CD4-positive, alpha-beta T cell treated with Interleukin-17A for 1 hour (primary cell): ENCODE measurements at places on chromosomes 1 and 21.

GRCh38 chr1:23424293-23425192 lies at the start of gene TCEA3:
Gene TCEA3 (minus strand): TSS chr1:23424748. CDS start chr1:23424633, 115 bp downstream.
- peak; percentile 37 for DNase-seq

DNA sequence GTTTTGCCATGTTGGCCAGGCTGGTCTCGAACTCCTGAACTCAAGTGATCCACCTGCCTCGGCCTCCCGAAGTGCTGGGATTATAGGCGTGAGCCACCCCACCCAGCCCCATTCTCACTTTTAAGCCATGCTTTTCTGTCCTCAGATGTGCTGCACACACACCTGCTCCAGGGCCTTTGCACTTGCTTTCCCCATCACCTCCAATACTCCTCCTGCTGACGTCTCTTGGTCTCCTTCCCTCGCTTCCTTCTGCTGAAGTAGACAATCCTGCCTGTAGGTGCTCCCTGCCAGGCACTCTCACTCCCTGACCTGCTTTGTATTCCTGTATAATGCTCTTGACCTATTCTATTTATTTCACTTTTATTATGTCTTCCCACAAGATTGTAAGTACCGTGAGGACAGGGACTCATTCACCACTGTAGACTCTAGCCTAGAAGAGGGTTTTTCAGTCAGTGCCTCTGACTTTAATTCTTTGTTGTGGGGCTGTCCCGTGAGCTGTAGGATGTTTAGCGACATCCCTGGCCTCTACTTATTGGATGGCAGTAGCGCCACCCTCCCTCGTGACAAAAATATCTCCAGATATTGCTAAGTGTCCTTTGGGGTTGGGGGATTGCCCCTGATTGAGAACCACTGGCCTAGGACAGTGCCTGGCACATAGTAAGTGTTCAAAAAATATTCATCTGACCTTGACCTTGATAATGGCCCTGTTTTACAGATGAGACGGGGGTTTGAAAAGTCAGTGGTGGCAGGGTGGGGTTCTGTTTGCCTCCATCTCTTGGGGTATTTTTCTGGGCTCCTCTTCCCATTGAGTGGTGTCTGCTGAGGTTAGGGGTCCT lies 4.6 kb downstream of the TNFRSF1B start:
- peak; percentile 79 for DNase-seq

- DNase-seq, result no peak
These were observed 228.3 kb upstream of the DEPDC1 start for GRCh38 chr1:68725001-68725752.

GRCh38 chr1:89706700-89707012 lies 73.7 kb downstream of the LRRC8C start:
- no peak for DNase-seq

- DNase-seq, result no peak
These were observed 187.8 kb downstream of the BRINP3 start for GRCh38 chr1:190289897-190290296.

DNA sequence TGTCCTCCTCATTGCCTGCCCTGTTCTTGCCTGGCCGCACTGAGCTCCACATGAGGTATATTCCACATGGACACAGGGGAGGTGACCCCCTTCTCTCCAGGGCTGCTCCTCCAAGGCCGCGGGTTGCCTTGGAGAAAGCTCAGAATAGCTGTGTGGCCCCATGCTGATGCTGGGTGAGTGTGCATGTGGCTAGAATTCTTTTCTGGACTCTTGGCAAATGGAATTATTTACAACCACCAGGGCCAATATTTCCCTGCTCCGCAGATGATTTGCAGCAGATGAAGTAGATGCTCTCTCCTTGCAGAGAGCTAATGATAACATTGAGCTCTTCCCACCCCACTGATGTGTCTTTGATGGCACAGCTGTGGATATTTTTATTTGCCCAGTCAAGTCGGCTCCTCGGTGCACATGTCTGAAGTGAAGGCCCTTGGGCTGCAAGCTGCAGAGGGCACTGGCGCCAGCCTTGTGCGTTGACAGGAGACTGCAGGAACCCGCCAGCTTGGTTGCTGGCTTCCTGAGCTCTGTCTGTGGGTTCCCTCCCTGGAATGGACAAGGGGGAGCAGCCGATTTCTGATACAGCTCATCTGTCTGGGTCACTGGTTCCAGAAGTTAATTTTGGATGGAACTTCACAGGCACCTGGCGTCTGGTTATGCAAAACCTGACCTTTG lies 404.7 kb upstream of the VAMP3 start:
- DNase-seq, result no peak

DNA sequence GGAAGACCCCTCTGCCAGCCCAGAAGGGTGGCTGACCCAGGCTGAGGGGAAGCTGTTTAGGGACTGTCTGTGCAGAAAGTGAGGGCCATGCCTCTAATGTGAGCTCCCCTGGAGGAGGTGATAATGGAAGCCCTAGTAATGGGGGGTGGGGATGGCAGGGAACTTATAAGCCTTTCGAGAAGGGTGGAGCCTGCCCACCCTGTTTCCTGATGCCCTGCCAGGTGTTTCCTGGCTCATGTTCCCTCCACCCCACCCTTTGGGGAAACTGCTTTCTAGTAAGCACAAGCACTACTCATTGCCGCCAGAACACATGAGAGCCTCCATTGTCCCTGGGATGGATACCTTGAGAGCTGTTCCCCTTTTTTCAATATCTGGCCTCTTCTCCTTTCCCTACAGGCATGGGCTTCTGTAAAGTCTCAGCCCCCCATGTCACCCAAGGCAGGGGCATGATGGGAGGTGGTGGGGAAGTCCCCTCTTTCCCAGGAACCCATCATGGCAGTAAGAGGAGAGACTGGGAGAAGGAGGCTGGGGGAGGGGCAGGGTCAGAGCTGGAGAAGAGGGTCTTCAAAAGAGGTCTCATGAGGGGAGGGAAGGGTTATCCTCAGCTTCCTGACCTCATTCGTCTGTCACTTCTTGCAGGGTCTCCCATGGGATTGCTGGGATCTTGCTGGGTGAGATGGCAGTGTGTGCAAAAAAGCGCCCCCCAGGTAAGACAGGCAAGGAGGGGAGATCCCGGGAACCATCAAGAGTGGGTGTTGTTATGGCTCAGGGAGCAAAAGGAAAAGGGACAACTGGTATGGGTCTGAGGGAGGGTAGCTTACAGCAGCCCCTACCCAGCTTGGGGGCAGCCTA lies 2.4 kb downstream of the ATP8B2 start:
- DNase-seq, result peak; percentile 71

DNA sequence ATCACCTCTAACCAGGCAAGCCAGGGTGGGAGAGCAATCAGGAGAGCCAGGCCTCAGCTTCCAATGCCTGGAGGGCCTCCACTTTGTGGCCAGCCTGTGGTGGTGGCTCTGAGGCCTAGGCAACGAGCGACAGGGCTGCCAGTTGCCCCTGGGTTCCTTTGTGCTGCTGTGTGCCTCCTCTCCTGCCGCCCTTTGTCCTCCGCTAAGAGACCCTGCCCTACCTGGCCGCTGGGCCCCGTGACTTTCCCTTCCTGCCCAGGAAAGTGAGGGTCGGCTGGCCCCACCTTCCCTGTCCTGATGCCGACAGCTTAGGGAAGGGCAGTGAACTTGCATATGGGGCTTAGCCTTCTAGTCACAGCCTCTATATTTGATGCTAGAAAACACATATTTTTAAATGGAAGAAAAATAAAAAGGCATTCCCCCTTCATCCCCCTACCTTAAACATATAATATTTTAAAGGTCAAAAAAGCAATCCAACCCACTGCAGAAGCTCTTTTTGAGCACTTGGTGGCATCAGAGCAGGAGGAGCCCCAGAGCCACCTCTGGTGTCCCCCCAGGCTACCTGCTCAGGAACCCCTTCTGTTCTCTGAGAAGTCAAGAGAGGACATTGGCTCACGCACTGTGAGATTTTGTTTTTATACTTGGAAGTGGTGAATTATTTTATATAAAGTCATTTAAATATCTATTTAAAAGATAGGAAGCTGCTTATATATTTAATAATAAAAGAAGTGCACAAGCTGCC lies 19.8 kb downstream of the CSF1 start:
- no peak for DNase-seq

- no peak for DNase-seq
These were observed 31.2 kb upstream of the NADK start for GRCh38 chr1:1809489-1809888.

DNA sequence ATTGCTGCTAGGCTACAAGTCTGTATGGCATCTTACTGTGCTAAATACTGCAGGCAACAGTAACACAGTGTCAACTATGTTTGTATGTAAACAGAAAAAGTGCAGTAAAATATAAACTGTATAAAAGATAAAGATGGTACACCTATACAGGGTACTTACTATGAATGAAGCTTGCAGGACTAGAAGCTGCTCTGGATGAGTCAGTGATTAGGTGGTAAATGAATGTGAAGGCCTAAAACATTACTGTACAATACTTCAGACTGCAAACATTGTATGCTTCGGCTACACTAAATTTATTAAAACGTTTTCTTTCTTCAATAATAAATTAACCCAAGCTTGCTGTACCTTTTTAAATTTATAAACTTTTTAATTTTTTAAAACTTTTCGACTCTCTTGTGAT lies 97.1 kb downstream of the HLX start:
- no peak for DNase-seq

DNA sequence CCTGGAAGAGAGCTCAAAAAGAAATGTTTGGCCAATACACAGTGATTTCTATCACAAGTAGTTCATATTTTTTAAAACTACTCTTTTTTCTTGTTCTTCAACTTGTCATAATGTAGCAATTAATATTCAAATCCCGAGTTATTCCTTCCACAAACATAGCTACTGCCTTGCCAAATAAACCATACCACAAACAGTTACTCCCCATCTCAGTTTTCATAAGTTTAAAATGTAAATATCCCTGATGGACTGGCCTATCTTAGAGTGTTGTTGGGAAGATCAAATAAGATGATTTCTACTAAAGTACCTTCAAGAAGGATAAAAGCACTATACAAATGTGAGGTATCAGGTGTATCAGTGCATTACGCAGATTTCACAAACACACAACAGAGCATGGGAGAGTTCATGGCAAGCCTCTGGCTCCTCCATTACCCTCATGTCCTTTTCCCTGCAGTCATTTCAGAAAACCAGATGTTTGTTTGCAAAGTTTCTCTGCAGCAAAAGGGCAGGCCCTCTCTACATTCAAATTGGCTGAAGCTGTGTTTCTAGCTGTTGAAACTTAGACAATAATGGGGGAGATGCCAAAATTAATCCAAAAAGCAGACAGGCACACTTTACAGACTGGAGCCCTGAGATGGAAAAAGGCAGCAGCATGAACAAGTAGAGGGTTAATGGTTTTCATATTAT lies 16.1 kb downstream of the WLS start:
- DNase-seq, result no peak

GRCh38 chr1:150207281-150207971 lies 28.5 kb downstream of the ANP32E start:
- DNase-seq, result no peak

DNA sequence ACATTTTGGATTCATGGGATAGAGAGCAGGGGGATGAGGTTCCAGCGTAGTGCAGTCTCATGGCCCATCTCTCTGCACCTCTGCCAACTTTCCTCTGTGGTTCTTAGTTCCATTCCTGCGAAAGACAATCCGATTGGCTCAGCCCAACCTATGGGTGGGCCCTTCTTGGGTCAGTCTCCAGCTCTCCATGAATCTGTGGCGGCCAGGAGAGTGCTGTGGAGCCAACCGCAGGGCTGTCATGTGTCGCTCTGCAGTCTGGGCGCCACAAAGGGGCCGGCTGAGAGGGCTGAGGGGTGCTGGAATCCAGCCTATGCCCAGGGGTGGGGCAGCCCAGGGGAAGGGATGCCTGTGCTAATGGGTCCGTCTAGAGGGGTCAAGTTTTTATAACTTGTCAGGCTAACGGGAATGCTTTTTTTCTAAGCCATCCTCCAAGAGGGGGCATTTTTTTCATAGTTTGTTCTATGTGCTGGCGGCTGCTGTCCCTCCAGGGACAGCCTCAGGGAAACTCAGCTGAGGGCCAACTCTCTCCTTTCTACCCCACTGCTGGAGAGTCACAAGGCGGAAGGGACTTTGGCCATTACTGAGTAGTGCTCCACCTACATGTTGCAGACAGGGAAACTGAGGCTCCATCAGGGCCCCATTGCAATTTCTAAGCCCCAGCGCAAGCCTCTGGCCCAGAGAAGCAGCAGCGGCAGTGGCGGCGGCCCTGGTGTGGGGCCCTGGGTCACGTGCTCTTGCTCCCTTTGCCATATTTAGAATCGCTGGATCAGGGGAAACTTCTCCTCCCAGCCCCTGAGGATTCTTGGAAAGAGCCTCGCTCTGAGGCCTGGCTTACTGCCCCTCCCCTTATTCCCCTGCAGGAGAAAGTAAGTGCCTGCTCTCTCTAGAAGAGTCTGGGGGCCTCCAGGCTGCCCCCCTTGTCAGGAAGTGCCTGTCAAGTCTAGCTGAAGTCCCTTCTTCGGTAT lies 23.4 kb downstream of the KCNQ4 start:
- DNase-seq, result no peak

- DNase-seq, result peak; percentile 83
These were observed 9.6 kb upstream of the EPS8L3 start for GRCh38 chr1:109773203-109773899.

DNA sequence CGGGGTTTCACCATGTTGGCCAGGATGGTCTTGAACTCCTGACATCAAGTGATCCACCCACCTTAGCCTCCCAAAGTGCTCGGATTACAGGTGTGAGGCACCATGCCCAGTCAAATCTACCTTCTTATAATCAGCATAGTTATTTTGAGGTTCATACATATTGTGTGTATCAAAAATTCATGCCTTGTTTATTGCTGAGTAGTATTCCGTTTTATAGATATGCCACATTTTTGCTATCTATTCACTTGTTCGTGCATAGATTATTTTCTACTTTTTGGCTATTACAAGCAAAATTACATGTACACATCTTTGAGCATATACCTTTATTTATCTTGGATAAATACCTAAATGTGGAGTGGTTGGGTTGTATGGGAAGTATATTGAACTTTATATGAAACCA lies 344.9 kb downstream of the CAMTA1 start:
- no peak for DNase-seq

DNA sequence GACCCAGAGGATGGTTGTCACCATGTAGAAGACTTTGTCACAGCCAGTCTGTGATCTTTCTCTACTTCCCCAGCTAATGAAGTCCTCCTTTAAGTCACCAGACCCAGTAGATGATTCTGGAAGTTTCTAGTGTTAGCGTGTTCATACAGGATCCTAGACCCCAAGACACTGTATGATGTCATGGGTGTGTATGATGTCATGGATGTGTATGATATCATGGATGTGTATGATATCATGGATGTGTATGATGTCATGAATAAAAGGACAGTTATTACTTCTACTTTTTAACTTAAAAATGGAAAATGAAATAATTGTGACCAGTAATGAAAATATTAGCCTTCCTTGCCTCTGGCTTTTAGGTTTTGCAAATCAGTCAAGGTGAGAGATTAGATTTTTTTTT lies 260.0 kb downstream of the FMN2 start:
- DNase-seq, result no peak
